NCI-H2107 (cell line): ENCODE measurements at places on chromosomes 16 and 17.

DNA sequence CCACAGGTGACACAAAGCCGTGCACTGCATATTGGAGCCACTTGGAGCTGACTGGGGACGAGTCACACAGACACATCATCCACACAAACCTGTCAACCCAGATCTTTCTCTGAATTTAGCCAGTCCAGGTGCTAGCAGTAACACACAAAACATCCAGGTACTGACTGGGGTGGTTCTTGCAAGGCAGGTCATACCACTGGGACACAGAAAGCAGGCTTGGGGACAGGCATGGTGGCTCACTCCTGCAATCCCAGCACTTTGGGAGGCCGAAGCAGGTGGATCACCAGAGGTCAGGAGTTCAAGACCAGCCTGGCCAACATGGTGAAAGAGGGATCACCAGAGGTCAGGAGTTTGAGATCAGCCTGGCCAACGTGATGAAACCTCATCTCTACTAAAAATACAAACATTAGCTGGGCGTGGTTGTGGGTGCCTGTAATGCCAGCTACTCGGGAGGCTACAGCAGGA, 14.9 kb downstream of the ENPP7 start:
- no peak for DNase-seq

- DNase-seq = no peak
Observed at GRCh38 chr16:84143784-84144199, 1.2 kb downstream of the HSDL1 start.

- no peak for DNase-seq
Observed at GRCh38 chr17:67559381-67559966, 158.3 kb upstream of the NOL11 start.

- no peak for DNase-seq
Observed at GRCh38 chr16:86193528-86194193, 294.7 kb downstream of the IRF8 start.

GRCh38 chr17:9628509-9628908, 16.8 kb upstream of the USP43 start:
- DNase-seq = no peak

DNA sequence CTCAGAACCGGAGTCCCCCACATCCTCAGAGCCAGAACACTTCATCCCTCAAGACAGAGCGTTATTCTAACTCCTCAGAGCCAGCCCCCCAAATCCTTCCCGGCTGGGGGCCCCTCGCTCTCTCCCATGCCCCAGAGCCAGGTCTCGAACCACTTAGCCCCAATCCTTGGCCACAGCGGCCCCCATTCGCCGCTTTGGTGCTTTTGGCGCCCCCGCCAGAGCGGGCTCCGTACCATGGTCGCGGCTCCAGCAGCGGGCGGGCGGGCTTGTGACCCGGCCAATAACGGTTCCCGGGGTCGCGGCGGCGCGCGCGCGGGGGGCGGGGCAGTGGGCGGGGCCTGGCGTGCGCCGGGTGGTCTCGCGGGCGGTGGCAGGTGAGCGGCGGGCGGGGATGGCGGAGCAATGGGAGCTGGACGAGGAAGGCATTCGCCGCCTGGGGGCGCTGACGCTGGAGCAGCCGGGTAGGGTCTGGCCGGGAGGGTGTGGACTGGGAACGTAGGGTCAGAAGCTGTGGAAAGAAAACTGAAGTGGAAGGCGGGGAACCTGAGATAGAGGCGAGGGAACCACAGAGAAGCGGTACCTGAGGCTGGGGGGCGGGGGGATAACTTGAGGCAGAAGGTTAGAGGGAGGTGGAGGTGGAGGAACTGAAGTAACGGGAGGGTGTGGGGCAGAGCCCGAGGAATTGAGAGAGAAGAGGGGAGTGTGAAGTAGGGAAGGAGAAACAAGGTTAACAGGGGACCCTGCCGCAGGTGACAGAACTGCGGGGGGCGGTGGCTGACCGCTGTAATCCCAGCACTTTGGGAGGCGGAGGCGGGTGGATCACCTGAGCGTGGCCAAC, at the start of the genes KCTD19 and LRRC36:
Gene KCTD19, minus strand, starts transcription at position 270 of the 838 bp plus-strand sequence. Its CDS starts 34 bp downstream, at position 236.
Gene LRRC36, plus strand, starts transcription at position 344 of the 838 bp plus-strand sequence. Its CDS starts 48 bp downstream, at position 392.
- DNase-seq = peak; percentile 56

DNA sequence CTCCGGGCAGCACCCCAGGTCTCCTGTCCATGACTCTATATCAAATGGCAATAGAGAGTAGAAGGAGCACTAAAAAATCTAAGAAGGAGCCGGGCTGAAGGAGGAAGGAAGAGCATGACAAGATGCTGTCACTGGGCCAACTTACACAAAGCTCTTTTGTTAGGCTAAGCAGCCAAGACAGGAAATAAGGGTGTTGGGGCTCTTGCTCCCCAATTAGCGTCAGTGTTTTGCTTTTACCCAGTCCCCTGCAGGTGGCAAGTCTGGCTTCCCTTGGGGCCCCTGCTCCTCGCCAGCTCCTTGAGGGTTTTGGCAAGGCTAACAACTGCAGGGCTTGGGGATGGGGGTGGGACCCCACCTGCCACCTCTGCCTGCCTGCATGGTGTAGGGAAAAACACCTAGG, 120.5 kb downstream of the CCT6B start:
- no peak for DNase-seq

GRCh38 chr16:68253721-68254120, 8.5 kb downstream of the PLA2G15 start:
- no peak for DNase-seq

DNA sequence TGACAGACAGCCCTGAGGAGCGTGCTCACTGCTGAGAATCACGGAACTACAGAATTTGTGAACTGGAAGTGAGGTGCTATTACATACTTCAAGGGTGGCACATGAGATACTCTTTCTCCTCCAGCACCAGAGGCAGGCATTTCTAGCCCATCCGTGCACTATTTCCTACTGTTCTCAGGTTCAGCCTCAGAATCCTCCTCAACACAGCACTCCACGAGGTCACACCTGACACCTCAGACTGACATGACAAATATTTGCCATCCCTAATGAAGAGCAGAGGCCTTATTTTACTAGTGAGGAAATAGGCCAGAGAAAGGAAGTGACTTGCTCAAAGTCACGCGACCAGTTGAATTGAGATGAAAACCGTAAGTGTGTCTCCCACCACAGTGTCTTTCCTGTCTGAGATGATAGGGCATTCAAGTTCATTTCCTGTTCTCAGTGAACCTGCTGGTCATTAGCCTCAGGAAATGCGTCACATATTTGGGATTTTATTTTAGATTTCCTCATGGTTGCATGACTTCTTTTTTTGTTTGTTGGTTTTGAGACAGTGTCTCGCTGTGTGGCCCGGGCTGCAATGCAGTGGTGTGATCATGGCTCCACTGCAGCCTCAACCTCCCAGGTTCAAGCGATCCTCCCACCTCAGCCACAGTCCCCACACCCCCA, 23.6 kb downstream of the SEZ6 start:
- DNase-seq = no peak

DNA sequence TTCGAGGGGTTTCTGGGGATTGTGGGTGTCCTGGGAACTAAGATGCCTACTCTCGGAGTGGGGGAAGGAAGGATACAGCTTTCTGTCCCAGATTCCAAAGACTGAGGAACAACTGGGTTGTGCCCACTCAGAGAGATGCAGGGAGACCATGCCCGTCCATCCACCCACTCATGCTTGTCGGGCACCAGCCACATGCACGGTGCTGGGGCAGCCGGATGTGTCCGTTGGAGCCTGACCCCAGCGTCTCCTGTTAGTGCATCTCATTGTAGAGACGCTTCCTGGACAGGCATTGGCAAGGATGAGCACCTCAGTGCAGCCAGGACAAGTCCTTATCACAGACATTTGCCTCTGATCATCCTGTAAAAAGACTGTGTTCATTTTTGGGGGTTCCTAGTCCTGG, 58.1 kb downstream of the METRNL start:
- DNase-seq = no peak

DNA sequence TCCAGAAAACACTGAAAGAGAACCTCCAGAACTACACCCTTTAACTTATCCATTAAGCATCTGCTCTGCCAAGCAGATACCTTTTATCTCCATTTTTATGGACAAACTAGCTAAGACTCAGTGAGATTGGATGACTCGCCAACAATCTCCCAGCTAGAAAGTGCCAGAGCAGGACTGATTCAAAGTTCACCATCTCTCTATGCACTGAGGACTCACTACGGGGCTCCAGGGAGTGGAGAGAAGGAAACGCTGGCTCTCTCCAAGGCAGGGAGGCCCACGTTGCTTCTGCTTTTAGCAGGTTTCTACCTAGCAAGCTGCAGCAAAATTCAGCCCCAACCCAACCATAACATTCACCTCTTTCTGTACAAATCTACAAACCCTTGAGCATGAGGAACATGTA, 52.8 kb upstream of the ARHGAP44 start:
- DNase-seq = no peak

DNA sequence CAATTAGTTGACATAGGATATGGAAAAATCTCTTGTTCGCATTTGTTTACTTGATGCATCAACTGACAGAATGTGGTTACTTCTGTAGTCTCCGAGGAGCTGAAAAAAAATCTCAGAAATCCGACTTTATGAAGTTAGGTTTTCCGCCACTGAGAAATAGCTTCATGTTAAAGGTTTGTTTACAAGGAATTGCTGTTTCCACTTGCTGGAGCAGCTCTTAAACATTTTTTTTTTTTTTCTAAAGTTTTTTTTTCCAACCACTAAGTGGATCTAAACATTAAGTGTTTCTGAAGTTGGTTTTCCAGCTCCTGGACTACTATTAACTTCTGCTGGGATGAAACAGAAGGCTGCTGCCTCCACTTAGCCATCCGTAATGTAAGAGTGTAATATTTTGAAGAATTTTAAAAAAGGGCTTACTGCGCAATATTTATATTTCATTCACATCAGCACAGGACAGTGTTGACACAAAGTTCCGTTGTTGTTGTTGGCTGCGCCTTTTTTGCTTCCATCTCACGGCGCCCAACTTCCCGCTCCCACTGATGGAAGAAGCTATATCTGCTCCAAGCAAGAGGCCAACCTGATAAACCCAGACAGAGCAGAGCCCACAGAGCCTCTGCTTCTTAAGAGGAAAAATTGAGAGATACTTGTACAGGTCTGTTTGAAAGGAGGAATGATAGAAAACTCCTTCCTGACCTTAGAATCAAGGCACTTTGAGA, 167.7 kb upstream of the KCNJ16 start:
- no peak for DNase-seq

- DNase-seq = no peak
Observed at GRCh38 chr16:54748611-54749190, 182.0 kb upstream of the IRX5 start.

- no peak for DNase-seq
Observed at GRCh38 chr17:37278247-37278894, 97.4 kb upstream of the C17orf78 start.

DNA sequence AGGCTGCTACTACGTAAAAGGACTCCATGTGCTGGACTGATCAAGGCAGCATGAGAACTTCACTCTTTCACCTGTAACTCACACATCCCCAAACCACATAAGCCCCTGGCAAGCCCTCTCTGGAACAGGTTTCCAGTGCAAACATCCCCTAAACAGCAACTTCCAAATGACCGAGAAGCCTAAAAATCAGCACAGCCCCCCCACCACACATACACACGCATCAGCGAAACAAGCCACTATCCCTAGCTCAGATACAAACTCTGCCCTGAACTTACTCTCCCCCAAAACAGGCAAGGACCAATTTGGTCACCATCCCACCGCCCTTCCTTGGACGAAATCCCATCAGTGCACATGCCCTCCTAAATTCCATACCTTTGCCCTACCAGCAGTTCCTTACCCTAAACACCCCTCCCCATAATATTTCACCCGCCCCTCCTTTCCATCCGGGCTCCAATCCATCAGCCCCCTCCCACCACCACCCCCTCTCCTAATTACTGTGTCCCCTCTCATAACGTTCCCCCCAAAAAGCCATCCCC, 735 bp downstream of the LSM12 start:
- no peak for DNase-seq
